ENCODE measurements at places on chromosomes 3 and 15.

- DNase-seq: no peak
Measured at GRCh38 chr3:108838436-108838835, 15.8 kb downstream of the TRAT1 start.

DNA sequence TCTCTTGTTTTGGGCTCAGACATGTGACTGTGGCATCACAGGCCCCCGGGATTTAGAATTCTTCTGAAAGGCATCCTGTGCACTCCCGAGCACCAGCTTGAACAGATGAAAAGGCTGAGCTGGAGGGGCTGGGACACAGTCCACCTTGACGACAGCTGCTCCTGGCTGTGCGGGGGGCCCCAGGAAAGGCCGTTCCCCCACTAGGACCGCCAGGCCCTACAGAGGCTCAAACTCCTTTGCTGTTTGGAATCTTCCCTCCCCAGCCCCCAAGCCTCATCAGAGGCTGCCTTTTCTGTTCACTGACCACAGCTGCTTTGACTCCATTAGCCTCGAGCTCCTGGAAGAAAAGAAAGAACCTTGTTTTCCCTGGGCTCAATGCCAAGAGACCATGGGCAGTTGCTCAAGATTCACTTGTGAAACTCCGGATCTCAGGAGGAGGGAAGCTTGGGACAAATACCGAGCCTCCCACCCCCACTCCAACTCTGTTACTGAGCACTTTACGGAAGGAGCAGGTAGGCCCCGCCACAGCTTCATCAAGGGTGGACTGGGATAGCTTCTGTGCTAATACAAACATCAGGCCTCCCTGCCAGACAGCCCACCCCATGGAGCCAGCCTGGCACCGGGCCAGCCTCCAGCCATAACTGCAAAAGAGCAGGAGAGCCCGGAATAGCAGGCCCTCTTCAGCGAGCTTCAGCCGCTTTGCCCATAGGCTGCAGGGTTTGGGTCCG, 15.7 kb downstream of the CIDEC start:
- no peak for DNase-seq

GRCh38 chr3:181739628-181740027, 27.9 kb downstream of the SOX2 start:
- DNase-seq: no peak

DNA sequence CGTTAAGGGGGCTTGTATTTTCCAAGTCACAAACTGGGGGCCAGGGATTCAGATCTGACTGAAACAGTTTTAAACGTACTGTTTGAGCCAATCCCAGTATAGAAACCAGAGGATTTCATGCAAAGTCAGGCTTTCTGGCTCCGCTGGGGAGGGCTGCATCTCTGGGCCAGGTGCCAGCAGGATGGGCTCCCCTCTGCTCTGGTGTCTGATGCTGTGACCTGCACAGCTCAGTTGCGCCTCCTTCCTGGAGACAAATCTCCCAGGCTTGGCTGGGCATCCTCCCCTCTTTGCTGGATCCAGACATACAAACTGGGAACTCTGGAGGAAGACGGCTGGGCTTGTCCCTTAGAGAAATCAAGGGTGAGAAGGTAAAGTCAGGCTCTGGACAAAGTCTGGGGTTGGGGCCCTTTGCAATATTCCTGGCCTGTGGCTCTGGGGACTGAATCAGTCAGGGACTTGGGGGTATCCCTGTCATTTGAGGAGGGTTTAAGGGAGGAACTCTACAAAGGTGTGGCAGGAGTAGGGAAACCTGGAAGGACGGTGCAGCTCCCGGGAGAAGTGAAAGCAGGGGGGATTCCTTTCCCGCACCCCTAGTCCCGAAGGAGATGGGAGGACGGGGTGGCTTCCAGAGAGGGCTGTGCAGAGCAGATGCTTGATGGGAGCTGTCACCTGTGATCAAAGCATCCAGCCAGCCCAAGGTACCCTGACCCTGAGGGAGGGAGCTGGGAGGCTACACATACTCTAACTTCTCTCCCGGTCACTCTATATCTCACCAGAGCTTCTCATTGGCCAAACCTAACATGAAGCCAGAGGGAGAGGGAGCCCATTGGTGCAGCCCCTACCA, 114.8 kb upstream of the ATP2B2 start:
- DNase-seq: no peak

DNA sequence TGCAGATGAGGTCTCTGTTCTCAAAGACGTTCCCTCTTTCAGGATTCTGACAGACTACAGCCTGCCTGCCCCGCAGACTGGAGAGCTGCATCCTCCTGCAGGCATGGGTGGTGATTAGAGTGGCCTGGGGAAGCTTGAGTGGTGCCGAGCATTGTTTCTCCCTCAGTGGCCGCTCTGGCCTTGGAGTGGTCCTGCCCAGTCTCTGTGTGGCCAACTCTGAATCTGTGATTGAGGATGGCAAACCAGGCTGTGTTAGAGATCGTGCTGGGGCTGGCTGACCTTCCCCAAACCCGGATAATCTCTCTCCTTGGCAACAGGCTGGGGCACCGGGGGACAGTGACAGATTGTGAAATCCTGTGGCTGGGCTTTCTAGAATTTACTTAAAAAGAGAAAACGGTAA, 11.0 kb upstream of the ADCY5 start:
- DNase-seq: no peak

- DNase-seq: no peak
Measured at GRCh38 chr3:15572138-15572537, 29.2 kb downstream of the HACL1 start.

GRCh38 chr15:66938114-66938830, 127.1 kb upstream of the SMAD3 start:
- no peak for DNase-seq

DNA sequence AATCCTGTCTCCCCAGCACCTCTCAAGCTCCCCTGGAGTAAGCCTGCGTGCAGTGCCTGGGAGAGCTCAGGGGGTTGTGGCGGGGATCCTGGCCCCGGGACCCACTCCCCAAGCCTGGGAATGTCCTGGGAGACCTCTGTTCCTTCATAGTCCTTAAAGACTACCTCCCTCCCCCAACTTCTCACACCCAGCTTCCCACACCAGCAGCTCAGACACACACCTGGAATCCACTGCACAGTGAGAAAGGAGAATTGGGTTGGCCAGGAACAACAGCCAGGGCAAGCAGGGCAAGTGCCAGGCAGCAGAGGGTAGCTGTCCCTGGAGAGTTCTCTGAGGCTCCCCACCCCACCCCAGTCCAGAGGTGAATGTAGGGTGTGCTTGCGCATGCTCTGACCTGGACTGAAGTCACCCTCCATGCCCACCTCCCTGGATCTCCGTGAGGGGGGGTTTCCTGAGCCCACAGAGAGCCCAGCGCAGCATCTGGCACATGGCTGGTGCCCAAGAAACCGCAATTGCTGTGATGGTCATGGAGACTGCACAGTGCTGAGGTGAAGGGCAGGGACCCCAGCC, 22.2 kb downstream of the PSTPIP1 start:
- no peak for DNase-seq

DNA sequence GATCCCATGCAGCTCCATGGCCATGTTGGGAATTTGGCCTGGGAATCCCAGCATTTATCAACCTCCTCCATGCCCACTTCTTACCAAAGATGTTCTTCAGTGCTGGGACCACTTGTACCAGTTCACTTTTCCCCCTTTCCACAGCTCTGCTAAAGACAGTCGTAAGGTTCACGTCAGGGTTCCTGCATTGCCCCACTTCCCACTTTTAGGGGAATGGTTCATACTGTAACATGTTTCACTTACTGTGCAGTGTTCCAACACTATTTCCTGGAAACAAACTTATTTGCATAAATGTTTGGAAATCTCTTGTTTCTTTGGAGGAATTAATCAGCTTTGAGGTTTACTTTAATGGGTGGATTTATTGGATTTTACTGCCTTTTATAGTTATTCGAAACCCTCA, 17.0 kb downstream of the APH1B start:
- no peak for DNase-seq

DNA sequence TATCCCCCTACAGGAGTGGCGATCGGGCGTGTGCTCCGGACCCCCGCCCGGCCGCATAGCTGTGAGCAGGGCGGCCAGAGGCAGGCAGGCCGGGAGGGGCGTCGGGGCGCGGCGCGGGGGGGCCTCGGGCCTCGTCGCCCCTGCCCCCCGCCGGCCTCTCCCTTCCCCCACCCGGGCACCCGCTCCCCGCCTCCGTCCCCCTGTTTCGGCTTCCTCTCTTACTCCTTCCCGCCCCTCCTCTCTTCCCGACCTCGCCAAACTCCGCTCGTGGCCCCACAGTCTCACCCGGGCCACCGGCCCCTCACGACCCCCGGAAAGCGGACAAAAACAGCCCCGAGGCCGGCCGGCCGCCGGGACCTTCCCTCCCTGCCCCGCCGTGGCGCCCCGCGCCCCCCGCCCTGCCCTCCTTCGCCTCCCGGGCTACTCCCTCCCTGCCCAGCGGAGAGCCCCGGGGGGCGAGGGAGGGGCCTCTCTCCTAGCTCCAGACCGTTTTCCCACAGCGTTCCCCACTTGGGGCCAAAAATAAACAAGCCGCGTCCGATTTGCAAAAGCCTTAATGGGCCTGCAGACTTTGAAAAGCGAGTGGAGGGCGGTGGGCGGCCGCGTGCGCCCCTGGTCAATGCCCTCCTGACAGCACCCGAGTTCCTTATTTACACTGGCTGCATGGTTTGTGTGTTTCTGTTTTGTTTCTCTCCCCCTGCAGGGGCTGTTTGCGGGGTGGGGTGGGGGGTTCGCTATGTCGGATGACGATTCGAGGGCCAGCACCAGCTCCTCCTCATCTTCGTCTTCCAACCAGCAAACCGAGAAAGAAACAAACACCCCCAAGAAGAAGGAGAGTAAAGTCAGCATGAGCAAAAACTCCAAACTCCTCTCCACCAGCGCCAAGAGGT, 1.0 kb downstream of the UBE2E1 start:
- no peak for DNase-seq

DNA sequence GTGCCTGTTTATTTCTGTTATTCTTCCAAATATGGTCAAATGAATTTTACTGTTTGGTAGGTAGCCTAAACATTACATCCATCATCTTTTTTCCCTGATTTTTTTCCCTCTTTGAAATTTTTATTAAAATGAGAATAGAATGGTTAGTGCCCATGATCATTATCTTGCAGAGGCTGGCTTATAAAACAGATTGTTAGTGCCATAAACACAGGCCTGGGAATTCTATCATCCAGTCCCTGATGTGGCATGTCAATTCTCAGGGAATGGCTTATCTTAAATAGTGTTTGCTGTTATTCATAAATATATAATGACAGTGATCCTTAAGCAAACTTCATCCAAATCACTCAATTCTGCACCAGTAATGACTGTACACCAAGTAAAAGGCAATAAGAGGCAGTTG, 207.3 kb downstream of the TUSC7 start:
- no peak for DNase-seq

- DNase-seq: no peak
Measured at GRCh38 chr3:146164071-146164470, 3.1 kb upstream of the PLOD2 start.
